ENCODE measurements at places on chromosomes 6 and 20. TPM values are rescaled to one million over a fixed set of nuclear protein-coding genes. Genes with fewer than 3 reads are reported as not detected.

DNA sequence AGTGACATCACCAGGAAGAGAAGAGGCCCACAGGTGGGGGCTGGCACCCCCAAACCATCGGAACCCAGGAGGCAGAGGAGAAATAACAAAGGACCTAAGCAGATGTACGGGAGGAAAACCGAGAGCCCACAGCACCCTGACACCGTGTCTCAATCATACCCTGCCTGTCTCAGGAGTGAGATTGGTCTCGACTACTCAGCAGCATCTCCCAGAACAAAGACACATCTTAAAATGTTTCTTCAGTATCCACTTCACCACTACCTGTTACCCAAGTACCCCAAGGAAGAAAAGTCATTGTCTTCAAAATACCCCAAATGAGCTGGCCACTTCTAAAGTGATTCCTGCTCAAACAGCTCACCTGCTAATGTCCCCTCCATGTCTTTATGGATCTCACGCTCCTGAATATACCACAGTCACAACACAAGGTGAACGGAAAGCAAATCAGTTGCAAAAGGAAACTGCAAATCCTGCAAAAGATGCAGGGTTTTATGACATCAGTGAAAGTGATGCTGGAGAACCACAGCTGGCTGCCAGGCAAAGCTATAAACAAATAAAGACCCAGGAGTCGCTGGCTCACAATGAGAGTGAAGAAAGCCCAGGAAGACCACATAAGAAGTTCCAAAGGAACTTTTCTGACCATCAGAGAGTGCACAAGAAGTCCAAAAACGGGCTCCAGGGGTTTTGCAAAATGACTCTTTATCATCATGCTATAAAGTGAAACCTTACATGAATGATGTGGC lies 44.1 kb downstream of the PREX1 start:
- no peak for DNase-seq
- H3K27me3 ChIP-seq = no peaks in the 10 kb centered on the region
- no peaks in the 10 kb centered on the region for H3K36me3 ChIP-seq
- H3K4me1 ChIP-seq = peaks cover 7% of the 10 kb centered on the region
- no peak overlapping the region for H3K4me3 ChIP-seq

DNA sequence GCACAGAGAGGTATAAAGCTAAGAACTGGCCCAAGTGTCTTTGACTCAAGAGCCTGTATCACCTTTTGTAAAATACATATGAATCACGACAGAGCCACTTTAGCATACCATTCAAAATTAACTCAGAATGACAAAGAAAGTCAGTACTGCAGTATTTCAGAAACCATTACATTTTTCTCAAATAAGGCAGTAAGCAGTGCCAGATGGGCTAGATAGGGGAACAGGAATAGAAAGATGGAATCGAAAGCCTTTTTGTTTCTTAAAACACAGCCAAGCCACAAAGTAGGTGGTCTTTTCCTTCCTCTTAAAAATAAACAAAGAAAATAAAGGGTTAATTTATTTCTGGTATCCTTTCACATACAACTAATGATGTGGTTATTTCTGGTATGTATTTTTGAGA lies 10.3 kb downstream of the CLDN20 start:
- H3K4me1 ChIP-seq = peaks cover 67% of the 10 kb centered on the region
- no peak for DNase-seq
- no peaks in the 10 kb centered on the region for H3K27me3 ChIP-seq
- H3K27ac ChIP-seq = no peak overlapping the region
- H3K36me3 ChIP-seq = peaks cover 3% of the 10 kb centered on the region

- H3K27ac ChIP-seq = peak overlapping the region; percentile 92
- no peaks in the 10 kb centered on the region for H3K27me3 ChIP-seq
- peak overlapping the region; percentile 69 for H3K4me3 ChIP-seq
- H3K36me3 ChIP-seq = no peaks in the 10 kb centered on the region
Measured at GRCh38 chr6:95576998-95577303, 384 bp upstream of the MANEA start.

DNA sequence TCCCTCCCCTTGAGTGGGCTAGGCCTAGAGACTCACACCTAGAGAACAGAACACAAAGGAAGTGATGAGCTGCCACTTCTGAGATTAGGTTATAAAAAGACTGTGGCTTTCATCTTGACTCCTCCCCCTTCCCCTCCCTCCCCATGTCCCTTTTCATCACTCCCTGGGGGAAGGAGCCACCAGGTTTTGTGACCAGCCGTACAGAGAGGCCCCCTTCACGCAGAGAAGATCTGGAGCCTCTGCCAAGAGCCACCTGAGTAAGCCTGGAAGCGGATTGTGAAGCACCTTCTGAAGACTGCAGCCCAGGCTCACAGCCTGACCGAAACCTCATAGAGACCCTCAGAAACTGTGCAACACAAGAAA lies 118.4 kb upstream of the NXT1 start:
- DNase-seq = no peak
- peaks cover 5% of the 10 kb centered on the region for H3K4me1 ChIP-seq
- H3K36me3 ChIP-seq = no peaks in the 10 kb centered on the region
- no peaks in the 10 kb centered on the region for H3K27me3 ChIP-seq
- H3K4me3 ChIP-seq = no peak overlapping the region

- H3K27ac ChIP-seq = no peak overlapping the region
- H3K36me3 ChIP-seq = peaks cover 23% of the 10 kb centered on the region
- peak; percentile 63 for DNase-seq
Measured at GRCh38 chr6:98924647-98925046, 23.1 kb downstream of the FBXL4 start.

- peaks cover 4% of the 10 kb centered on the region for H3K4me1 ChIP-seq
- no peak overlapping the region for H3K4me3 ChIP-seq
- no peaks in the 10 kb centered on the region for H3K36me3 ChIP-seq
- H3K27ac ChIP-seq = no peak overlapping the region
Measured at GRCh38 chr6:116057766-116058165, 2.9 kb downstream of the FRK start.

DNA sequence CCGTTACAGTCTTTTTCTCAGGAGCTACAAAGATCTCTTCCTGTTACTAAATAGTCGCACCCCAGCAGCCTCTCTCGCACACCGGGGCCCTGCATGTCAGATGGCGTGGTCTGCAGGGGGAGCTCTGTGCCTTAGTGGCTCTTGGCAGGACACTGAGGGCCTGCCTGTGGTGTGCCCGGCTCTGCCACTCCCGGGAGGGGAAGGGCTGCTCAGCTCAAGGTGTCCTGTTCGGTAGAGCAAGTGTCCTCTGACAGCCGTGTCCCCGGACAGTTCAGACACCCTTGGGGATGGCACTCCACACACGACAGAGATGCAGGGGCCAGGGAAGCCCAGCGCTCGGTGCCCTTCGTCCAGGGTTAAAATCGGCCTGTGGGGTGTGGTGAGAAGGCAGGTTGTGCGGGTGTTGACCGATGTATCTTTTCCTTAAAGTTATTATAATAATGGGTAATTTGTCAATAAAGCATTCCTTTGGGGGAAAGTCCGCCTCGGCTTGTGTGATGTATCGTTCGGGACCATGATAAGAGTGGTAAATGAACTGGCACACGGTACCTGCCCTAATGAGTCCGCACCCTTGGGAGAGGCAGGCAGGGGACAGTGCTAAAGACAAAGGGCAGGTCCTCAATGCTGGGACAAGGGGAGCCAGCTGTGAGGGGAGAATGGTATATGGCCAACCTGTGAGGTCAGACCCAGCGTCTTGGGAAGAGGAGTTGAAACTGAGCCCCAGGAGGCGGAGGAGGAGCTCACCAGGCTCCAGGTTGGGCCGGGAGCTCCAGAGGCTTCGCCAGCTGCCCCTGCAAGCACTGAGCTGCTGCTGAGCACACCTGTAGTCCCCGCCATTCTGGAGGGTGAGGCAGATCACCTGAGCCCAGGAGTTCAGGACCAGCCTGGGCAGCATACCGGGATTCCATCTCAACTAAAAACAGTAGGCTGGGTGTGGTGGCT lies 3.6 kb upstream of the DNAJC5 start:
- no peak overlapping the region for H3K27ac ChIP-seq
- peaks cover 20% of the 10 kb centered on the region for H3K4me1 ChIP-seq
- no peak overlapping the region for H3K4me3 ChIP-seq

DNA sequence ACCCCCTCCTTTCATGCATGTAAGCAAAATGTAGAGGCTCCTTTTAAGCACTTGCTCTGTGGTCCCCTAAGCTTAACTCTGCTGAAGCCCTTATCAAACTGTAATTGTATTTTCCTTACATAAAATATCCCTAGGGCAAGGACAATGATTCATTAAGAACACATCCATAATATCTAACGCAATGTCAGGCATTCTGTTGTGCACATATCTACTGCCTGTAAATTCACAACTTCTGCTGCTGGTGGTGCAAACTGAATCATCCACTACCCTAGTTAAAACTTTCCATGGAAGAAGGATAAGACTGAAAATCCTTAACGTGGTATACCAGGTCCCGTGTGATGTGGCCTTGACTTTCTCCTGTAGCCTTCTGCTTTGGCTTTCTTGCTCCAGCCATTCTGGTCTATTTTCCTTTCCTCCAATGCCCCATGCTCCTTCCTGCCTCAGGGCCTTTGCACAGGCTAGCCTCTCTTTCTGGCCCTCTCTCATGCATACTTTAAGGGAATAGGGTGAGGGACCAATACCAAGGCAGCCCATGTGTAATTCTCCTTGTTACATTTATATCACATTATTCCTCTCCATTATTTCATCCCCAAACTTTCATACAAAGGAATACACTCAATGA lies 113.6 kb upstream of the ZFP64 start:
- no peaks in the 10 kb centered on the region for H3K27me3 ChIP-seq
- no peaks in the 10 kb centered on the region for H3K36me3 ChIP-seq

GRCh38 chr6:21538186-21538798 lies 55.3 kb upstream of the SOX4 start:
- no peaks in the 10 kb centered on the region for H3K36me3 ChIP-seq
- H3K27me3 ChIP-seq = no peaks in the 10 kb centered on the region
- no peaks in the 10 kb centered on the region for H3K4me1 ChIP-seq
- no peak overlapping the region for H3K4me3 ChIP-seq
- DNase-seq = peak; percentile 16

GRCh38 chr6:2626401-2626800 lies 124.3 kb downstream of the MYLK4 start:
- H3K27me3 ChIP-seq = no peaks in the 10 kb centered on the region
- no peak for DNase-seq
- H3K4me1 ChIP-seq = no peaks in the 10 kb centered on the region
- H3K27ac ChIP-seq = no peak overlapping the region
- H3K36me3 ChIP-seq = no peaks in the 10 kb centered on the region

- no peak for DNase-seq
- no peaks in the 10 kb centered on the region for H3K27me3 ChIP-seq
- H3K4me3 ChIP-seq = no peak overlapping the region
- no peaks in the 10 kb centered on the region for H3K36me3 ChIP-seq
Measured at GRCh38 chr6:788058-788457, 95.1 kb upstream of the EXOC2 start.

GRCh38 chr6:55916188-55916587 lies 40.8 kb upstream of the BMP5 start:
- no peak for DNase-seq
- no peak overlapping the region for H3K27ac ChIP-seq
- H3K4me1 ChIP-seq = no peaks in the 10 kb centered on the region
- no peaks in the 10 kb centered on the region for H3K36me3 ChIP-seq

ZSCAN31 gene
- total RNA-seq = 9.9 TPM

GGTLC1 gene
- not detected for total RNA-seq

SLC22A3 gene
- total RNA-seq = 29.3 TPM

FAM162B gene
- not detected for total RNA-seq

RAB32 gene
- 21.7 TPM for total RNA-seq

CENPQ gene
- 9.7 TPM for total RNA-seq

All from stomach (tissue), 19 donors.